Amniotic epithelial cell (primary cell): ENCODE measurements at places on chromosomes 12 and 14.

- DNase-seq: peak; percentile 64
Observed at GRCh38 chr14:89767861-89768268, 186.7 kb downstream of the EFCAB11 start.

DNA sequence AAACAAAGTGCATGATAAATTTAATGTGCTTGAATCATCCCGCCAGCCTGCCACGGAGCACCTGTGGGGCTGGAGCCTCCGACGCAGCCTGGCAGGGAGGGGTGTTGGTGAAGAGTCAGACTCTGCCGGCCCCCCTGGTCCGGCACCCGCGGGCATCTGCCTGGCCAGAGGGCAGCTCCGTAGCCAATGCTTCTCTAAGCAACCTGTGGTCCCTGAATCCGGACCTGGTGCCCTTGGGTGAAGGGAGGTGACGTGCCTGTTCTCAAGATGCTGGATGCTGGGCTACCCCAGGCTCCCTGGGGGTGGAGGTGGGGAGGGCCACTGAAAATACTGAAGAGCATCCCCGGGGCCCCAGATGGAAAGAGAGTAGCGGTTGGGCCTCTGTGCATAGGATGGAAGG lies 158.6 kb upstream of the C14orf180 start:
- DNase-seq: no peak

GRCh38 chr14:100342195-100342594 lies 19.1 kb downstream of the SLC25A47 start:
- no peak for DNase-seq

DNA sequence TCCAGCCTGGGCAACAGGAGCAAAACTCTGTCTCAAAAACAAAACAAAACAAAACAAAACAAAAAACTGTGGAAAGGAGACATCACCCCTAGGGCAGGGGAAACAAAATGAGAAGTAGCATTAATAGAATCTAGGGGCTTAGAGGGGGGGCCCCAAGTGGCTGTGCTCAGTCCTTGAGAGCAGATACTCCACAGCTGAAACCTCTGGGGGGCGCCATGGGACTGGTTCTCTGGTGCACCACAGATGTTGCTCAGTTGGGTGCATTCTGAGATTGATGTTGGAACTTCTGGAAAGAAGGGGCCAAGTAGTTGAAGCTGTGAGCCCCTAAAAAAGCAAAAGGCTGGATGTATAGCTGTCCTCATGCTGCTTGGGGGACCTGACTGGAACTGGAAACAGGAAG lies 11.8 kb upstream of the SYNE2 start:
- DNase-seq: no peak

GRCh38 chr12:126807312-126807865 lies 1459.6 kb upstream of the TMEM132C start:
- no peak for DNase-seq

- DNase-seq: no peak
Observed at GRCh38 chr12:127360580-127360979, 906.4 kb upstream of the TMEM132C start.

GRCh38 chr12:41709012-41709411 lies 435.7 kb downstream of the GXYLT1 start:
- DNase-seq: no peak

DNA sequence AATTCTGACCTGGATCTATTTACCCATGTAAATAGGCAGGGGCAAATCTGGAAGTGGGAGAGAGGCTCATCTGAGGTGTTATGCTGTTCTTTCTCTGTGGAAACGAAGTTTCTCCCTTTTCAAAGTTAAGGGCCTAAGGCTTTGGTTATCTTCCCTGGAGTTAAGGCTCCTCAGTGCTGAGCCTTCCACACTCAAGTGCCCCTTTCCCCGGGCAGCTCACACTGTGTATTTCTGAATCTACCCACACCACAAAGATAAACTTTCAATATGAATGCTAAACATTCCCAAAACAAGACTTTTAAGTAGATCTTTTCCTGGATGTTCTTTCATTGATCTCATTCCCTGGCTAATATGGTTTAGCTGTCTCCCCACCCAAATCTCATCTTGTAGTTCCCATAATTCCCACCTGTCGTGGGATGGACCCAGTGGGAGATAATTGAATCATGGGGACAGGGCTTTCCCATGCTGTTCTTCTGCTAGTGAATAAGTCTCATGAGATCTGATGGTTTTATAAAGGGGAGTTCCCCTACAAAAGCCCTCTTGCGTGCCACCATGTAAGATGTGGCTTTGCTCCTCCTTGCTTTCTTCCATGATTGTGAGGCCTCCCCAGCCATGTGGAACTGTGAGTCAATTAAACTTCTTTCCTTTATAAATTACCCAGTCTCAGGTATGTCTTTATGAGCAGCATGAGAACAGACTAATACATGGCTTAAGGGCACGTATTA lies 251.1 kb downstream of the NAV3 start:
- DNase-seq: no peak
